ENCODE measurements at places on chromosomes 12 and 14.

GRCh38 chr12:2364631-2365051 is 311.9 kb downstream of the CACNA1C start:
- no peak for DNase-seq

DNA sequence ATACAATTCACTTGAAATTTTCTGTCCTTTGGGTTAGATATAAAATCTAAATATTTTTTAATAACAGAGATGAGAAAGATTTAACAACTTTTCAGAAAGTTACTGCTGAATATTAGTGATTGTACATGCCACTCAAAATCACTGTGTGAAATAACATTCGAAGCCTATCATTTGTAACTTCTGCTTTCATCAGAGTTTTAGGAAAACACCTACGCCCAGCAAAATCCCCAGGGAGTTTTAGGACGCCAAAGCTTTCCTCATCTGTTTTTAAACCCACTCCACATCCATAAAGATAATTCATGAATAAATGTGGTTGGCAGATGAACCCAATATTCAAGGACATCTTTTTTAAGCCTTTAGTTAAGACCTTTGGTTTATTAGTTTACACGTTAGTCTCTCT is 23.9 kb downstream of the TC2N start:
- DNase-seq: no peak

DNA sequence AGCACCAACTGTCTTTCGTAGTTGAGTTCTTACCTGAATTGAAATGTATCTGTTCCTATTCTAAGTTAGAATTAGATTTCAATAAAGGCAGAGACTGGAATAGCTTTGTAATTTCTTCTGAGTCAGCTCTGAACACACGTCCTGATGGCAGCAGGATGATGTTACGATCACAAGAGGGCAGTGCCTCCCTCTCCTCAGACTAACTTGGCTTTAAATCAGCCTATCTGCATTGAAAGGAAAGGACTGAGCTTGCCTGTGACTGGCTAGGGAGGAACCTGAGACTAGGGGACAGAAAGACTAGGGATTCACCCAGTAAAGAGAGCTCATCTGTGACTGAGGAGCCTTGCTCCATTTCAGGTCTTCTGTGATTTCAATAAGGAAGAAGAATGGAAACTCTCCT is 323.7 kb upstream of the OR4E1 start:
- peak; percentile 33 for DNase-seq

GRCh38 chr14:21653331-21653885 is at the start of gene OR4E2:
Gene OR4E2 (plus strand): TSS chr14:21653835. CDS start chr14:21665083, 11,248 bp downstream.
- no peak for DNase-seq

DNA sequence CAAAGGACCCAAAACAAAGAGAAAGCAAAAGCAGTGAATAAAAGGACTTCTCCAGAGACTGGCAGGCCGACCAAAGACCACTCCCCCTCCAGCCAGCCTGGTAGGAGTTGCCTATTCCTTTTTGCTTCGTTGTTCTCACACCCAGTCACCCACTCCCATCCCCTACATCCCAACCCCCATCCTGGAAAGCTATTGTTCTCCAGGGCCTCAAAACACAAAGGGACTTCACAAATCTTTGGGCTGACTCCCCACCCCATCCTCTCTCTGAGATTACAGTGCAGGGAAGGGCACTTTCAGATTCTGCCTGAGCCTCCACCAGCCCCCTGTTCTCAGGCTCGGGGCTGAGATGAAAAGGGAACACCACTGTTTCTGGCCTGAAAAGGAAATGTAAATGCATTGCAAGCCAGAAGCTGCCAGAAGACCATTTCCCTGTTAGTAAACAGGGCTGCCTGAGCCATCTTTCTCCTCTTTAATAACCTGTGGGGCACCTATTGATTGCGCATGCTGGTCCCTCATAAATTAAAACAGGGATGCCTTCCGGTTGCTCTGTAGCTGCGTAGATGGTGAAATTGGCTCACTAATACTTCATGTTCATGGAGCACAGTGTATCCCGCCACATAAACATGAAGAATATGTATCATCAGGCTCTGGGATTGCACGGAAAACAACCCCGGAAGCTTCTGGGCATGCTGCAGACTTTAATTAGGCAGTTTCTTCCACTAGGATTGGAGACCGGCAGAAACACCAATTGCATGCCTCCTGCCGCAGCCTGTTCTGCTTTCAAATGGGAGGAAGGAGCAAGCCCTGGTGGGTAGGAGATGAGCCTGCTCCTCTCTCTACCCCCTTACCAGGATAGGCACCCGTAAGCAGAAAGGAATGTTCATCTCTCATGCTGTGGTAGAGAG is 130.3 kb upstream of the FUT8 start:
- peak; percentile 23 for DNase-seq

DNA sequence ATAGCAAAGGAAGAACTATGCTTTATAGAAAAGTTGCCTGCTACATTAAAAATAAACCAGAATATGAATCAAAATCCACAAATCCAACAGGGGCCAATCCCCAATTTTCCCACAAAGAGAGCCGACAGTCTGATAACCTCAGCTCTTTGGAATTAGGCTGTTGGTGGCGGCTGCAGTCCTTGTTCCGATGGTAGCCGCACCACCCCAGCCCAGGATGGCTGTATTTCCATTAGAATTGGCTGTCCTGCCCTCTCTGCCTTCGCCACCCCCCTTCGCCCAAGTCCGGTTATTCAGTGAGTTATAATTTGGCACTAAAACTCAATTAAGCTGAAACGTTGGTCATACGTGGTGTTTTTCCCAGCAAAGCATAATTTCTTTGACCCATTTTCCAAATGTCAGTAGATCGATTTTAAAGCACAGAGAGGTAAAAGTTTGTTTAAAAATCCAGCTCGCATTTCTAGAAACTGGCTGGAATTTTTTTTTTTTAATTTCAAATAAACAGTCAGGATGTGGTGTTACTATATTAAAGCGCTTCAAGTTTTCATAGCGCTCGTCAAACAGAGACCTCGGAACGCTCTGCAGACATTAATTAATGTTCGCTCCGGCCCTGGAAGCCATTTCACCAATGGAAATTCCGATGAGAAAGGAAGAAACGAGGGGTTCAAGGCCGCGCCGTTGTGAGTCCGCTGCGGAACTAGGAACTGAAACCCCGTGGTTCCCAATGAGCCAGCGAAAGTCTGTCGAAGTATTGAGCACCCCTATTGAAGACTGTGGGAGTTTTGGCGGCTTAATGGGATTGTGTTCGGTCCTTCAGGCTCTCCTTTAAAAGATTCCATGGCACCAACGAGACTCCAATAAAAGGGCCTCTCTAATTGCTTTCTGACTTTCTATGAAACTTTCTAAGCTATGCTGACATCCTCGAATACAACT is 104.8 kb upstream of the DIO3 start:
- no peak for DNase-seq

DNA sequence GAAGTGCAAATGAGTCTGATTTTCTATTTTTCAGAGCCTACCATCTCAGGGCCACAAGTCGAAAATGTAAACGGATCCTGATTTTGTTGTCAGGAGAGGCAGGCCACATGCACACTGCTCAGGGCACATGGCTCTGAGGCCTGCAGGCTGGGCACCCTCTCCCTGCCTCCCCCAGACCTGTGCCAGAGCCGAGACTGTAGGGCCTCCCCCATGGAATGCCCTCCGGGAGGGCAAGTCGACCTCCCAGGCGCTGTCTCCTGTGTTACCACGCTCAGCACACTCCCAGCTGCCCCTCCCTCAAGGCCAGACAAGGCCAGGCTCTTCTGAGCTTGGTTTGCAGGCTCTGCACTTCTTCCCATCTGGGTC is 121.7 kb downstream of the CRACR2A start:
- DNase-seq: no peak

DNA sequence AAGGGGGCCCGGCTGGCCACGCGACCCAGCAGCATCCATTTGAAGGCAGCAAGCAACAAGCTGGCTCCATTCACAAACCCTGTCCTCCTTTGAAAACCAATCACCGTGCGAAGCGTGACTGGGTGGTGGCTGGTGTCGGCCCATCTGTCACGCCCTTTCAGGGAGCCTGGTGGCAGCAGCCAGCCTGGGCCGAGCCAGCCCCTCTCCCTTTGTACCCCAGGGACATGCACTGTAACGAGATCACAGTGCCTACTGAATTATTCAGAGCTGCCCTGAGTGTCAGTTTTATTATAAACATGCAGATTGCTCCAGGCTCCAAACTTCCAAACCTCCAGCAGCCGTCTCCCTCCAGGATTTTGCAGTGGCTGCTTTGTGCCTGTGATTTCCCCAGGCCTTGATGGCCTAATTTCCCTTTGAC is 22.3 kb upstream of the CTDSP2 start:
- no peak for DNase-seq

GRCh38 chr12:128286970-128287369 is 20.0 kb downstream of the TMEM132C start:
- no peak for DNase-seq

- DNase-seq: no peak
Observed at GRCh38 chr12:113929312-113929989, 36.7 kb downstream of the RBM19 start.

- no peak for DNase-seq
Observed at GRCh38 chr12:125071456-125071855, 6.2 kb downstream of the AACS start.

DNA sequence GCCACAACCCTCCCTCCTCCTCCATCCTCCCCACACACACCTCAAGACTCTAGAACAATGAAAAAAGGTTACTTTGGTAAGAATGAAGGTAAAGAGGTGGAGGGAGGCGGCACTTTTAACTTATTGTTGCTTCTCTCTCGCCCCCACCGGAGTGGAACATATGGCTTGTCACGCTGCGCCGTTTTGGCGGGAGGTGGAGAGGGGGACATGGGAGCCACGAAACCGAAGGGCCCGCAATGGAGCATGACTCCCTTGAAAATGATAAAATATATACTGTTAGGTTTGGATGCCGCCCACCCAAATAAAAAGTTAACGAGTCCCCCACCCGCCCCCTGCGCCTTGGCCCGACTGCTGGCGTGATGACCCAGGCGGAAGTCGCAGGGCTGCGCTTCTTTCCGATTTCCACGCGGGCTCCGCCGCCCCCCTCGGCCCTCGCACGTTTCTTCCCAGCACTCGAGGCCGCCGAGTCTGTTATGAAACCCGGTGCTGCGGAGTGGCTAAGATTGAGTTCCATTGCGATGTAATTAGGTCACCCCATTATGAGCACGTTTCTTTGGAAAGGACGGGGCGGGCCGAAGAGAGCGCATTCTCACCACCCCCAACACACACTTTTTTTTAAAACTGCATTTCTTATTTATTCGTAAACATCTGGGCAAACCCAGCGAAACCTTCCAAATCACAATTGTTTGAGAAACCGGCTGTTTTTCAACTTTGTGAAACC is 1.4 kb upstream of the ZFP36L1 start:
- peak; percentile 83 for DNase-seq

DNA sequence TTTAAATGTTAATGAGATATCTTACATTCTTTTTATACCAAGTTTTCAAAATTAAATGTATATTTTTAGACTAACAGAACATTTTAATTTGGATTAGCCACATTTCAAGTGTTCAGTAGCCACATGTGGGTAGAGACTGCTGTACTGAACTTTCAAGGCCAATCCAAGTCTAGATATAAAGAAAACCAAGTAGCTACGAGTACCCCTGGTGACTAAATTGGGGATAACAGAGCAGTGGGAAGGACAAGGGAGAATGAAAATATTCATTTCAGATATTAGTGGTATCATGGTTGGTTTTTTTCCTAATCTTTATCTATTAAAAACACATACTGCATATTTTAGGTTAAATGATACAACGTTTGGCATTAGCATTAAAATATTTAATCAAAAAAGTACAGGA is 69.4 kb upstream of the RHOJ start:
- DNase-seq: no peak

DNA sequence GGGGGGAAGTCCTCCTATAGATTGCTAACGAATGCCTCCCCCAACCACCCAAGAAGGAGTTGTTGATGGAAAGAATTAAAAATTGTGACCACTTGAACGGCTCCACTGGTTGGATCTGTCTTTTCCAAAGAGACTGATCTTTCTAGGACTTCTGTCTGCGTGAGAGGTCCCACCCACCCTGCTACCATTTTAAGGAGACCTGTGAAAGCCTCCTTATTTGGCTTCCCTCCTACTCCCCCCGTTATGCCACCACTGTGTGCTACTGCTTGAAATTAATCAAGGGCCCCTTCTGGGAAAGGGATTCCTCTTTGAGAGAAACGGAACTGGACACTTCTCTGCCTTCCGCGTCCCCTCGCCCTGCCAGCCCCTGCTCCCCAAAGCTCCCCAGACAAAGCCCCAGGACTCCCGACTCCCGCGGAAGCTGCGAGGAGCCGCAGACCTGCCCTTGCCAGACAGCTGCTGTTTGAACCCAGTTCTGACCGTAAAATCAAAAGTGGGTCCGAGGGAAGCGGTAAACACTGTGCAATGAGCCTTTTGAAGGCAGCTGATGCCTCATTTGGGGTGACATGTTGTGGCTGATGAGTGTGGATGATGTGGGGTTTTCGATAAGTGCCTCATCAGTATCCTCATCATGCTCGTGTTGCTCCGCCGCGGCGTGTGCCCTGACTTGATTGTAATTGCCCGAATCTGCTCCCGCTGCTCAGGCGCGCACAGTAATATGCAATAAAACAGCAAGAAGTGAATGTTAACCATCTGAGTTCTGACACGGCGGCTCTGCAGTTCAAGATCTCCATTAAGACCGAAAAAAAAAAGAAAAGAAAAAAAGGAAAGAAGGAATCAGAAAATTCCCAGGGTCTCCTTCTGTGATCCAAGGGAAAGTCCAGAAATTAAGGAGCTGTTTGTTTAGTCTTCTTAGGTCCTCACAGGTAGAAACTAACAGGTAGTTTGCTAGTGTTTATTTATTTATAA is 48.2 kb downstream of the MBIP start:
- no peak for DNase-seq

GRCh38 chr14:82060219-82060618 is 526.6 kb upstream of the SEL1L start:
- DNase-seq: no peak

- no peak for DNase-seq
Observed at GRCh38 chr12:117360222-117360550, 1.2 kb downstream of the NOS1 start.

DNA sequence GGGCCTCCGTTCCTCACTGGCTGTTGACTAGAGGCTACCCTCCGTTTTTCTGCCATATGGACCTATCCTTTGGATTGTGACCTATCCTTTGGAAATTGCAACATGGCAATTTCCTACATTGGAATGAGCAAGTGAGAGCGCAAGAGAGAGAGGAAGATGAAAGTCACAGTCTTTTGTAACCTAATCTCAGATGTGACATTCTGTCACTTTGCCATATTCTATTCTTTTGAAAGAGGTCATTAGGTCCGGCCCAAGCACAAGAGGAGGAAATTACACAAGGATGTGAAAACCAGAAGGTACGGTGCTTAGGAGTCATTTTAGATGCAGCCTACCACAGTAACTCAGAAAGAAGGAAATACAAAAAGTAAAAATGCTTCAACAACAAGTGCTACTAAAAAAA is 47.3 kb upstream of the SRP54 start:
- DNase-seq: no peak

DNA sequence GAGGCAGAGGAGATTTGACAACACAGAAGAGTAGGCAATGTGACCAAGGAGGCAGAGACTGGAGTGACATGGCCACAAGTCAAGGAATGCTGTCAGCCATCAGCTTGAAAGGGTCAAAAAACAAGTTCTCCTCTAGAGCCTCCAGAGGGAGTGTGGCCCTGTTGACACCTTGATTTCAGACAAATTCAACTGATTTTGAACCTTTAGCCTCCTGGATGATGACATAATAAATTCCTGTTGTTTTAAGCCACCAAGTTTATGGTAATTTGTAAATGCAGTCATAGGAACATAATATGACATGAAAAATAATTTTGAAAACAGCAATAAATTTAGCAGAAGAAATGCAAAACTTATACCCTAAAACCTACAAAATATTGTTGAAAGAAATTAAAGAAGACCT is 8.5 kb upstream of the NGDN start:
- DNase-seq: no peak
